ENCODE measurements at places on chromosomes 6 and 20.

DNA sequence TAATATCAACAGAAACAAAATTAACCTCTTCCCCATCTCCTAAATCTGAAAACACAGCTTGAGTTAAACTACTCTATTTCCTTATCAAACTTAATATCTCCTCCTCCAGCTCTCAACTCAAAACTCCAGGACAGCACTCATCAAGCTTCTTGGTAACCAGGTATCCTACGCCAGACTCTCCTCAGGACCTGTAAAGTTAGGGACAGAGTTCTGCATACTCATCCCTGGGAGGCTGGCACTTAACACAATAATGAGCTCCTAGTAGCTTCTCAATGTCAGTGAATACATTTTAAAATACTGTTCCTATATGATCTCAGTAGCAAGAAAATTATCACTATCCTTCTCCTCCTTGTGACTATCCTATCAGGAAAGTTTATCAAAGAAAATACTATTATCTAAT is 240.3 kb downstream of the PTPRK start:
- no peak for DNase-seq

- DNase-seq: no peak
Measured at GRCh38 chr6:37371154-37372083, 17.6 kb downstream of the RNF8 start.

GRCh38 chr6:92568541-92568940 is 850.8 kb downstream of the EPHA7 start:
- DNase-seq: no peak

DNA sequence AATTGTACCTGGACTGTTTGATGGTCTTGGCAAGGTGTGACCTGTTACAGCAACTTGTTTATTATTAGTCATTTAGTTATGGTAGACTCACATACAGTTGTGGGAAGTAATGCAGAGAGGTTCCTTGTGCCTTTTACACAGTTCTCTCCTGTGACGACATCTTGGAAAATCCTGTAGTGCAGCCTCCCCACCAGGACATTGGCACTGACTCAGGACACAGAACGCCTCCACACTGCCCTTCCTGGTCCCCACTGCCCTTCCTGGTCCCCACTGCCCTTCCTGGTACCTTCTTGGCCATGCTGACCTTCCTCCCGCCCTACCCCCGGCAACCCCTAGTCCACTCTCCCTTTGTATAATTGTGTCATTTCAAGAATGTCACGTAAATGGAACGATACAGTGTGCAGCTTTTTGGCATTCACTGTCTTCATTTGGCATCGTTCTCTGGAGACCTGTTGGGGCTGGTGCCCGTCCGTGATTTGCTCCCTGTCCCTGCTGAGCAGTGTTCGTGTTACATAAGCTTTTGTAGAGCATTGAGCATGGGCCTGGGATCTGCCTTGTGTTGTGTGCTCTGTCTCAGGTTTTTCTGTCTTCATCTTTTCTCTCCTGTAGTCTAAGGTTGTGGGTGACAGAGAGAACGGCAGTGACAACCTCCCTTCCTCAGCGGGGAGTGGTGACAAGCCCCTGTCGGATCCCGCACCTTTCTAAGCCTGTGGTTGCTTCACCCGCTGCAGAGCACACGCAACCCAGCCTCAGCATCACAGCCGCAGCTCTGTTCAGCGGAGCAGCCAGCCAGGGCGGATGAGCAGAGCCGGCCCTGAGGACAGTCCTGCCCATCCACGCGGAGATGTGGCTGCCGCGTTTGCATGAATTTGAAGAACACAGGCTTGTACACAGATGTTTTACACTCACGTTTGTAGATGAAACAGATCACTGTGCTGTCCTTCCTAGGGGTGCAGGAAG is 5.4 kb upstream of the DNAJC5 start:
- no peak for DNase-seq

DNA sequence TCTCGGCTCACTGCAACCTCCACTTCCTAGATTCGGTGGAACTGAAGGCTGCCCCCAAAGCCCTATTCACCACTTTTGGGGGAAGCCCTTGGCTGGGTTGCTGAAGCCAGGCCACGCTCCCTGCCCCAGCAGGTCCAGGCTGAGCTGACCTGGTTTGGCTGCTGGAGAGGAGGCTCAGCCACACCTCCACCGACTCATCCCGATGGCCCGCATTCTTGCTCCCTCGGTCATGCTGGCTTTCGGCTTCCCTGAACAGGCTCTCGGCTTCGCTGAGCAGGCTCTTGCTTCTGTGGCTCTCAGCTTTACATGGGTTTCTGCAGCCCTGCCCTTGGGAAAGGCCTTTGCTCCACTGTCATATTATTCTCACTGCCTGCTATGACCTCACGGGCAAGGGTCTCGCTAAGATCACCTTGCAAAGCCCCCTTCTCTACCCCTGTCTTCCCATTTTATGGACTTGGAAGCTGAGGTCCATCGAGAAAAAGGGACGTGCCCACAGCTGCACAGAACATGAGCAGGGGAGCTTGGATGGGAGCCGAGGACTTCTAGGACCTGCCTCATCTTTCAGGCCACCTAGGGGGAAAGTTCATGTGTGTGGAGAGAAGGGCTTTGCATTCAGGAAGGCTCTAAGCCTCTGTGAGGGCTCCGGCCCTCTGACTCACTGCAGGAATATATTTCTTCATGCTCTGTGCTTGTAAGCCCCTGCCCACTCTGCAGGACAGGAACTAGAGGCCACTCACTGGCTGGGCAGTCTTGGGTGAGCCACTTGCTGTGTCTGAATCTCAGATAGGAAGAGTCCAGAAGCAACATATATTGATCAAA is 15.6 kb downstream of the ARHGAP40 start:
- DNase-seq: no peak

GRCh38 chr20:57593134-57593886 is 26.9 kb downstream of the ZBP1 start:
- no peak for DNase-seq

DNA sequence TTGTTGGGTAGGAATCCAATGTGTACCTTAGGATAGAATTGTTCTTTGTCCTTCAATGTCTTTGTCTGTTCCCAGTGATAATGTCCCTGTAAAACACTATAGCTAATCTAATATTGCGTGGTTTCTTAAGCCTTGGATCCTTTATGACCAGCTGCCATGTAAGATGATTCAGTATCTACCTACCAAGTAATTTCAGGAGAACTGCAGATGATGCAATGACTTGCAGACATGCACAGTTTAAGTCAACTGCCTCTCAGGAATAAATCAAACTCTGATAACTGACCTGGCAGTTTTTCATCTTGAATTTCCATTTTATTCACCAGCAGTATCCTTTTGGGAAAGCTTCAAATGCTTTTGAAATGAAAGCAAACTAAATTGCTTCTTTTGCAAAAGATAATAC is 157.8 kb downstream of the TPBG start:
- DNase-seq: no peak

DNA sequence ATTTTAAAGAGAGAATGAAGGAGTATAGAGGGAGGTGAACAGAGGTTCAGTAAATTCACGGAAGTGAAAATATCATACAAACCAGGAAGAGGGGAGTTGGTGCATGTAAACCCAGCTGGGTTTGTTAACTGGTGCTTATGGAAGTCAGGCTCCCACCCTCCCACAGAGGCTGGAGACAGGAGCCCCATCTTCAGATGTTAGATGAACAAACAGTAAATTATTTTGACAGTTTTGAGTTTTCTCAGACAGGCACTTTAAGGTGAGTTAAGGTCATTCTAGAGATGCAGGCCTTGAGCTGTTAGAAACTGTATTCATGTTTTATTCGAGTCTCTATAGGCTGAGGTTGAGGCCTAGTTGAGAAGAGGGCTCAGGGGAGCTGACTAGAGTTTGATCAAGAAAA is 41.8 kb upstream of the FUCA2 start:
- DNase-seq: no peak

- no peak for DNase-seq
Measured at GRCh38 chr6:13924146-13924948, 405 bp upstream of the RNF182 start.

DNA sequence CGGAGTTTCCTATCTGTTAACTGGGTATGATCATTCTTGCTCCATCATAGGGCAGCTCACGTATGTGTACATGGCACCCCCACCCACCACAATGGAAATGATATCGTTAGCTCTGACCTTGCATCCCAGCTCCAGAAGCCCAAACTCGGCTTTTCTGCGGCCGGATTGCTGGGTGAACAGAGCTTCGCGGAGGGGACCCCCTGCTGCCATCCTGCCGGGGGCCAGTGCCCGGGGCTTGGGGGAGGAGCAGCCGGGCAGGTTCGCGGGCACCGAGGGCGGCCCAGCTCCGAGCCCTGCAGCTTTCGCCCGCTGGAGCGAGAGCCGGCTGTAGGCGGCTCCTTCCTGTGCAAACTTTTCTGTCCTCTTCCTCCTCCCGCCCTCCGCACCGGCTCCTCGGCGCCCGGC is 24.9 kb upstream of the FUCA2 start:
- DNase-seq: no peak

DNA sequence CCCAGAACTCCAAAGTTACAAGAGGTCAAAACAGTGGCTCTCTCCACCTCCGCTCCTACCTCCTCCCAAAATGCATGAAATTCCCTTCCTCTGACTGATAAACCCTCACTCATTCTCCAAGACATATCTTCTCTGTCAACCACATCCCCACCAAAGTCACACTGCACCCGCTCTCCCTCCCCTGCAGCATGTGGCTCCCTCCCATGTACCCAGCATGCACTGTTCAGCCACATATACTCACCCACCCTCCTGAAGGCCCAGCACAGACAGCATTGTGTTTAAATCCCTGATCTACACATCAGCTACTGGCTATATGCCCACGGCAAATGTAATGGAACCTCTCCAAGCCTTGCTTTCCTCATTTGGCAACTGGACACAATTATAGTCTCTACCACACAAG is 5.5 kb upstream of the POU5F1 start:
- no peak for DNase-seq

- DNase-seq: no peak
Measured at GRCh38 chr6:46501136-46502089, 10.2 kb upstream of the RCAN2 start.
